Activated CD4-positive, alpha-beta T cell treated with anti-CD3 and anti-CD28 coated beads, Interleukin-2, amount 50 U/mL, for 48 hours (primary cell): ENCODE measurements at places on chromosomes 1 and 21.

DNA sequence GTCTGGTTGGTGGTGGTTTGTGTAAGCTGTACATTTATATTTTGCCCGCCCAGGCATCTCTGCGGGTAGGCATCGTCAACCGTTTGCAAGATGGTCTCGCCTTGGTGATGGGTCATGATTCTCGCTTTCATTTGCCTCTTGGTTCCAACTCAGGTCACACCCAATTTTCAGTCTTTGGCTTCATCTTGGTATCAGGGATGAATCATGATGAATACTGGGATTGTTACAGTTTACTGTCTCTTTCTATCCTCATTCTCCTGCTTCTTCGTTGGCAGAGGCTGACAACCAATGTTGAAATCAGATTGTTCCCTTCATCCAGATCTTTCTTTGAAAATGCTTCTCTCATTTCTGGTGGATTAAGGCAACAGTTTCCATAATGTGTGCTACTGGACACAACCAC lies 129.7 kb upstream of the KAZN start:
- DNase-seq = no peak

DNA sequence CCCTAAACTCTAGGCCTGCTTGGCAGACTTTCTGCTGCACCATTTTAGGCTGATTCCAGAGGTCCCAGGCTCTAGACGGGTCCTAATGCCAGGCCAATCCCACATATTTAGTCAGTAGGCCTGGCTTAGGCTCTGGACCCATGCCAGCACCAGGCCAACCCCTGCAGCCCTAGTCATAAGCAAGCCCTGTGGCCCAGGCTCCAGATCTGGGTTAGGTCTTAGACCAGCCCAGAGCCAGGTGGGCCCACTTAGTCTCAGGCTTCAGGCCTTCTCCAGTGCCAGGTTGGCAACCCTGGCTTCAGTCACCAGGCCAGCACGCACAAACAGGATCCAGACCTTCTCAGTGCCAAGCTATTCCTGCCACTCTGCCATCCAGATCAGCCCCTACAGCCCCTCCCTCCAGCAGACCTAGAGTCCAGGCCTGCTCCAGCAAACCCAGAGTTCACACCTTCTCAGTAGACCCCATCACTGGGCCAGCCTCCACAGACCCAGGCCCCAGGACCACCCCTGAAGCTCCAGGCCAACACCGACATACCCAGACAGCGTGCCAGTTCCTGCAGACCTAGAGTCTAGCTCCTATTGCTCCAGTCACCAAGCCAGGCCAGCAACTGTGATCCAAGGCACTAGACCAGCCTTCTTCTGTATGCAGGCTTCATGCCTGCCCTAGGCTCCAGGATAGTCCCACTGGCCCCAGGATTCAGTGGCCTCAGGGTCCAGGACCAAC lies 467.6 kb downstream of the RWDD3 start:
- DNase-seq = no peak

DNA sequence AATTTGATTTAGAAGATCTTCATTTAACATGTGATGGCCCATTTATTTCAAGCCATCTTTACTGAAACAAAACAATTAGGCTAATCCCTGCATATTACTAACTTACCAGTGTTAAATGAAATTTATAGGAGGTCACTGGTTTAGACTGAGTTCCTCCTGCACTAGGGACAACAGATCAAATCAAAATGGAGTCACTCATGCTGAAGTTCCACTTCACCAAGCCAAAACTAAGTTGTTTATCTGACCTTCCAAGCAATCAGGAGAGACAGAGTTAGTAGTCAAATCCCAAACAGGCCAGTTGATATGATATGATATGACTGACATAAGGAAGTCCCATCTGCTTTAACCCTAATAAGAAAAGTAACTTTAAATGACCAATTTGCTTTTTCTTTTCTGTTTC lies 4.8 kb downstream of the LYST start:
- DNase-seq = no peak

GRCh38 chr1:221148660-221149059 lies 269.4 kb downstream of the HLX start:
- DNase-seq = no peak

- no peak for DNase-seq
Observed at GRCh38 chr1:75412616-75413015, 198.3 kb downstream of the SLC44A5 start.

DNA sequence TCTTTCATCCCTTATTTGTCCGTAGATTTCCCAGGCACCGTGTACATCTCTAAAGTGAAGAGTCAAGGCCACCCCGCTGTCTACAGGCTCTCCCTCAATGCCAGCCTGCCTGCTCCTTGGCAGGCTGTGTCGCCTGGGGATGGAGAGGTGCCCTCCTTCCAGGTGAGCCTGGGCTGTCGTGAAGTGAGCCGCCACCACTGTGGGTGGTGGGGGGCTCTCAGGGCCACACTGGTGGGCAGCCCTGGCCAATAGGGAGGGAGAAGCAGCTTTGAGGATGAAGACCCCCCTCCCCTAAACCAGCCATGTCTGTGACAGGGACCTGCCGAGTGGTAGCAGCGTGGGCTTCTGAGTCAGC lies 46.2 kb downstream of the DISP3 start:
- DNase-seq = no peak
